Stimulated activated CD8-positive, alpha-beta memory T cell treated with anti-CD3 and anti-CD28 coated beads, Interleukin-4, amount 100 ng/mL, for 4 hours (primary cell): ENCODE measurements at places on chromosomes 2 and 18.

GRCh38 chr2:86229221-86229620, 30.0 kb downstream of the MRPL35 start:
- DNase-seq, result no peak

GRCh38 chr2:134341476-134341875, 87.6 kb downstream of the MGAT5 start:
- DNase-seq, result no peak

- DNase-seq, result no peak
These were observed 276.7 kb downstream of the ZNF385B start for GRCh38 chr2:179584760-179585159.

DNA sequence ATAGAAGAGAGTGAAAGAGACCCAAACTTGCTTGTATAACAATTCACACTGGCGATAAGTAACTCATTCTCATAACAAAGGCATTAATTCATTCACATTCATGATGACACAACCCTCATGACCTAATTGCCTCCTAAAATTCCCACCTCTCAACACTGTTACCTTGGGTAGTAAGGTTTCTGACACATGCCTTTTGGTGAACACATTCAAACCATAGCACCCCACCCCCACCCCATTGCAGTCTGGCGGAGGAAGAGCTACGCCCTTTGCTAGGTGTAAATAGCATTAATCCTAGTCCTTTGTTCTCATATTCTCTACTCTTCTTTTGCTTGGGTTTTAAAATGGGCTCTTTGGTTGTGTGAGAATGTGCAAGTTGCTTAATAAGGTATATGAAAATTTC, 361.5 kb downstream of the DSEL start:
- no peak for DNase-seq

DNA sequence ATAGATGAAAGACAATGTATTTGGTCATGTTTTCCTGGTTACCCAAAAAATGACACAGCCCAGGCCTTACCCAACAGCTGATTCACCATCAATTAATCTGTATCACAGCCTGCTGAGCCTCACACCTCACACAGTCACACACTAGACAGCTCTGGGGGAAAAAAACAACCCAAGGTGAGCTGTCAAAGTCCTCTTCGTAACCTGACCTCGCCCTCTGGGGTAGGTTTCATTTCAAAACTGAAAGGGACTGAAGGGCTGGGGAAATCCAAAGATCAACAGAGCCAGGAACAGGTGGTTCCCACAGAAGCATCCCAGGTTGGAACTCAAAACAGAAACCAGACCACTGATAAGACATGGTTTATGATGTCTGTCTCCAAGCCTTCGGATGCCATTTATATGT, 18.2 kb upstream of the PCBP1 start:
- DNase-seq, result peak; percentile 50

DNA sequence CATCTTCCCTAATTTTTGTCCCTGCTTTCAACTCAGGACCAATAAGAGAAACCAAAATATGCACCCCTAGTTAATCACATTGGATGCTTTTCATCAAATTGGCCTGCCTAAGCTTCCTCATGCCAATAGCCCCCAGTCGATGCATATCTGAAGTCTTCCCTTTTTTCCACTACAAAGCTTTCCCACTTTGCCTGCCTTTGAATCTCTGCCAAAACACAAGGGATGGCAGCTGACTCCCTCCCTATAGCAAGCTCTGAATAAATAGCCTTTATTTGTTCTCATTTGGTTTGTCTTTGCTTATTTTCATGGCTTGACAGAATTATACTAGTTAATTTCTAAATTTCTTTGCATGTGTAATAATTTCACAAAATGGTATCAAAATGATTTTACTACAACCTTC, 621.2 kb downstream of the MBD2 start:
- no peak for DNase-seq

DNA sequence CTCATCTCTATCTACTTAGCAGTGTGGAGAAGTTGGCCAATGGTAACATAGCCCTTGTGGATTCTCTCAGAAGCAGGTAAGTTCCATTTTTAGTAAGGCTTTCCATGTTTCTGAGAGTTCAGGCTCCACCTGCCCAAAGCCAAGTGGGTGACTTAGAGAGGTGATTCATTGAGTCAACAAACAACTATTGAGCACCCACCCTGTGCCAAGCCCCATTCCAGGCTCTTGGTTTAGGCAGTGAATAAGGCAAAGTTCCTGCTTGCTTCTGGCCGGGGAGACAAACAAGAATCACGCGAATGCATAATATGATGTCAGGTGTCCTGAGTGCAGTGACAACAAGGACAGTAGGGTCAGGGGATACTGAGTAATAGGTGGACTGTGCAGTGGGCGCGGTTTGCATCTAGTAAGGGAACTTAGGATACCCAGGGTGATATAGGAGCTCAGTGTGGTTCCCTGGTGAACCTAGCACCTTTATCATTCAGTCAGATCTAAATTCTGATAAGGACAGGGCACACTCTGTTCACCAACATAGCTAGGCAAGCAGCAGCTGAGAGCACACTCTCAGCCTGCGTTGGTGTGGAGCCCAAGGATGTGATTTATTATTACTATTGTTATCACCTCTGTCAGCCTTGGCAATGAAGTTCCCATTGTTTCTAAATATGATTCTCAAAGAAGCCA, 31.7 kb upstream of the KCTD1 start:
- DNase-seq, result no peak
